ENCODE measurements at places on chromosomes 16 and 17.

GRCh38 chr17:42850954-42851353, at the start of gene AOC3:
TSS of gene AOC3 (plus strand) at chr17:42851199. CDS start at chr17:42851344, 145 bp downstream.
- no peak for DNase-seq

GRCh38 chr16:14350626-14351025, 279.4 kb downstream of the PARN start:
- DNase-seq = no peak

DNA sequence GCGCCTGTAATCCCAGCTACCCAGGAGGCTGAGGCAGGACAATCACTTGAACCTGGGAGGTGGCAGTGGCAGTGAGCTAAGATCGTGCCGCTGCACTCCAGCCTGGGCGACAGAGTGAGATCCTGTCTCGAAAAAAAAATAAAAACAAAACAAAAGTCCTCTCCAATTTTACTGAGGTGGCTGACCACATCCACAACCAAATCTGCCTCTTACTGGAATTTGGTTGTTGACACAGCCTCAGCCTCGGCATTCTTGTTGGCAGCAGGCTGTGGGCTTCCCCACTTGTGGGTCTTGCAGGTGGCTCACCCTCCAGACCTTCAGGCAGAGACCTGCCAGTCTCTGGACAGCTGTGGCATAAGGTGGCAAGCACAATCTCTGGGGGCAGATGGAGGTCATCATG, 15.6 kb downstream of the B4GALNT2 start:
- DNase-seq = no peak

DNA sequence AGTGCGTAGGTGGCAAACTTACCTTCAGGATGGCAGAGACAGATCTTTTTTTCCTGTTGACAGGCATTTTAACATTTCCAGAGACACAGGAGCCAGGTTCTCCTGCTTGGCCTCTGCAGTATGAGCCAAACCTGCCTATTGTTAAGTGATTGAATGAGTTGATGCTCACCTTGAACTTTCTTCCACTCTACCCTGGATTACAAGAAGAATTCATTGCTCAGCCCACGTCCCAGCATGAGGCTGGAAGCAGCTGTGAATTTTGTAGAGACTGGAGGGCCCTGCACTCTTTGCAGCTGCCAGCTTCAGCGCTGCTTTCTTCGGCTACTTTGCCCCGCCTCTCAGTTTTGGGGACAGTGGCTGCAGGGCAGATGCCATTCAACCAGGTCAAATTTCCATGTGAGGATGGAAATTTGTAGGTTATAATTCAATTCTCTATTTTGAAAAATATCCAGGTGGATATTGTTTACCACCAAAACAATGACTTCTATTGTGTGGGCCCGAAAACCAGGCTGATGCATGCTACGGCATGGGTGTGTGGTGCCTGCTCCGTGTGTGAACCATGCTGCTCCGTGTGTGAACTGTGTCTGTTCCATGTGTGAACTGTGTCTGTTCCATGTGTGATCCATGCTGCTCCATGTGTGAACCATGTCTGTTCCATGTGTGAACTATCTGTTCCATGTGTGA, 75.2 kb upstream of the METTL9 start:
- DNase-seq = no peak

GRCh38 chr16:84899414-84899813, 79.6 kb downstream of the CRISPLD2 start:
- no peak for DNase-seq

DNA sequence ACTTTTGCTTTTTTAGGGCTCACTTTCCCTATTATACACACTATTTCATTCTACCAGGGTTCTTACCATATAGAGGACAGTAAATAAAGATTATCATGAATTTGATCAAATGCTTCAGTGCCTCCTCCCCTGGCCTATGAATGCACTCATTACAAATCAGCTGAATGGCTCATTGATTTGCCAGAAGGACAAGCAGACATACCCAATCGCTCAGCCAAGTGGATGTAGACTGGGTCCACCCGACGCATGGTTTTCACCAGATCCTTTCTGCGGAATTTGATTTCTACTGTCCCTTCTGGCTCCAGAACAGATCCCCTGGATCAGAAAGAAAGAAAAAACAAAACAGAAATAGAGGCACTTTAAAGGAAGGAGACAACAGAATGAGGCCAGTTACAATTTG, 162.6 kb downstream of the AATF start:
- no peak for DNase-seq

DNA sequence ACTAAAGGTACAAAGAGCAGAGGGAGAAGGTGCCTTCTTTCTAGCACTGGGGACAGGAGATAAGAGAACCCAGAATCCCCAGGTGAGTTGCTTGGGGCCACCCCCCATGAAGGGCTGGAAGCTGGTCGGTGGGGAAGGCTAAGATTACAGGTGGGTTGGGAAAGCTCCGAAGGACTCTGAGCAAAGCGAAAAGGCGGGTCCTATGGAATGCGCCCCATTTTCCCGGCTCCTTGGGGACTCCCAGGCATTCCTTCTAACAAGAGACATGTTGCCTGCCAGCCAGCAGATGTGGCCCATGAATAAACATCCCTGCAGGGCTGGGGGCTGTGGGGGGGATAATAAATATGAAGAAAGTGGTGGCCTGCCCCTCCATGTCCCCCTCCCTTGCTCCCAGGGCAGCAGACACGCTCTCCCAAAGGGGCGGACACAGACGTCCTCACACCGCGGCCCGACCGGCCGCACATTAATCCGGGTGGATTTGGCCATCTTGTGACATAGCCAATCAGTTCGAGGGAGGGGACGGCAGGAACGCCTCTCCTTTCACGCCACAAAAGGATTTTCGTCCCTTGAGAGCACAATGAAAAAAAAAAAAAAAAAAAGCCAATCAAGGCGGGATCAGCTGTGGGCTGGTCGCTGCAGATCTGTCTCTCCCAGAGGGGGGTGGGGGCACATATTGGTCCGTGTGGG, 98.5 kb downstream of the SOX9 start:
- no peak for DNase-seq

- DNase-seq = no peak
These were observed 74.8 kb upstream of the SMURF2 start for GRCh38 chr17:64736804-64737492.

DNA sequence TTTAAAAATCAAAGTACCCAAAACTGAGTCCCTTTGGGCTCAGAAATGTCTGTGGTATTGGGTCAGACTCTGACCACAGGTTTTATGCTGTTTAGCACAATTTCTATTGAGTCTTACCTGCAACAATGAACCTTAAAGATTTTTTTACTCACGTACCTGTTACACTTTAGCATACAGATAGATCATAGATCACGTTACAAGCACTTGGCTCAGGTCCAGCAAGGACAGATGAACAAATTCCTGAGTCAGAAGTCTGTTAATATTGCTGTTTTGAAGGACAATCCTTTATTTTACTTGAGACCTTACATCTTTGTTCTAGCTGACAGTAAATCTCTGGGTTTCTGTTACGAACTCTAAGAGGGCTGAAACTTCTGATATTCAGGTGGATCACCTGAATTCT, 12.8 kb downstream of the SLC7A6OS start:
- no peak for DNase-seq

DNA sequence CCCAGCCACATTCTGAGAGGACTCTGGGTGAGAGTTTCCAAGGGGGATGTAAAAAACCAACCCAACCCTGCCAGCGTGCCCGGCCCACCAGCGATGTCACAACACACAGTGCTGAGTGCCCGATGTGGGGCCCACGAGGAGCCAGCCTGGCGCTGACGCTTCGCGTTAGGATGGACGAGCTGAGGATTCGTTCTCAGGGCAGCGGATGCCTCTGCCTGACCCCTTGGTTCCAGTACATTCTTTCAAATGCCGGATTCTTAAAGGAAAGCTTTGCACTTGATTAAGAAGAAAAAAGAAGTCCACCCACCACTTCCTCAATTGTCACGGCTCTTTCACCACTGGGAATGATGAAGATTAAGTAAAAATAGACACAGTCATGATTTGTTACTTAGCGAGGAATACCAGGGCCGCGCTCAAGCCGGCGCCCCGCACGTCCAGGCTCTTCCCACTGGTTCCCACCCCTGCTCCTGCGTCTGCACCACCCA, 79.4 kb downstream of the IRF8 start:
- DNase-seq = no peak

GRCh38 chr16:13733561-13733960, 186.4 kb upstream of the ERCC4 start:
- no peak for DNase-seq

DNA sequence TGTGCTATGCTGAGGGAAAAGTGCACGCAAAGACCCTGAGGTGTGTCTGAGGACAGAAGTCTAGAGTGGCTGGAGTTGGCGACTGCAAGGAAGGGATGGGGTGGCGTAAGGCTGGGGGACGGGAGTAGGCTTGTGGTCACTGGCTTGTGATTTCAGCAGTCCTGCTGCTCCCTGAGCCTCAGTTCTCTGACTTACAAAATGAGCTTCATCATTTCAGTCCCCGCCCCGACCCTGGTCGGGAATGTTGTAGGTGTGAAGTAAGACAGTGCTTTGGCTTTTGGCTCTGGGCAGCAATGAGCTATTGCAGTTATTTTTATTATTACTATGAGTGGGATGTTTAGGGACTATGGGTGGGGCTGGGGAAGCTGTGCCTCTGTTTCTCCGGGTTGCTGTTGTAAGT, 8.6 kb downstream of the ADGRG1 start:
- DNase-seq = no peak

DNA sequence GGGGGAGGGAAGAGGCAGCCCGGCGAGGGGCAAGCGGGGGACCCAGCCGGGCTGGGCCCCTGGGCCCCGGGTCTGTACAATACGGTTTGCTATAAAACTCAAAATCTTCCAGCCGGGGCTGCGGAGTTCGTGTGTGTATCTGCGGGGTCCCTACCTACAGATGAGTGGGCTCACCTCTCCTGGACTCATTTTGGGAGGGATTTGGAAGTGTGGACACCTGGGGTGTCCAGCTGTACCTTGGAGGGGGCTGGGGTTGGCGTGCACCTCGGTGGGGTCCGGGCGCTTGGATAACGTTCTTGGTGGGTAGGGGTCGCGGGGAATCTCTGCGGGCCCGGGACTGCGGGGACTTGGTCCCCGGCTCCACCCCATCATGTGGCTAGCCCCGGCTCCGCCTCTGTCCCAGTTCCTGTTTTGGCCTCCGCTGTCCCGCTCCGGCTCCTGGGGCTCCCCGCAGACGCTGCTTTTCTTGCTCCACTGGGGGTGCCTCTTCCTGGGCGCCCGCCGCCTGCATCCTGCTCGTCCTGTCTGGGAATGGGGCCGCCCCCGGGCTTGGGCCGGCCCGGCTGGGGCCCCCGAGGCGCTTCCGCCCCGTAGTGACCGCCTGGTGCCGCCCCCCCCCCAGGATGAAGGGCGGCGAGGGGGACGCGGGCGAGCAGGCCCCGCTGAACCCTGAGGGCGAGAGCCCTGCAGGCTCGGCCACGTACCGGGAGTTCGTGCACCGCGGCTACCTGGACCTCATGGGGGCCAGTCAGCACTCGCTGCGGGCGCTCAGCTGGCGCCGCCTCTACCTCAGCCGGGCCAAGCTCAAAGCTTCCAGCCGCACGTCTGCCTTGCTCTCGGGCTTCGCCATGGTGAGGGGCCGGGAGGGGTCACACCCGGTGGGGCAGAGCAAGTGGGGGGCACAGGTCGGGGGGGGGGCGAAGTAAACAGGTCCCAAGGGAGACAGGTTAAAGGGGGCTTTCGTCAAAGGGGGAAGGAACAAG, at the start of gene ORAI3:
ORAI3 (plus strand) TSS at position 402 of the 983 bp plus-strand sequence; CDS start at position 624, 222 bp downstream.
- DNase-seq = no peak

DNA sequence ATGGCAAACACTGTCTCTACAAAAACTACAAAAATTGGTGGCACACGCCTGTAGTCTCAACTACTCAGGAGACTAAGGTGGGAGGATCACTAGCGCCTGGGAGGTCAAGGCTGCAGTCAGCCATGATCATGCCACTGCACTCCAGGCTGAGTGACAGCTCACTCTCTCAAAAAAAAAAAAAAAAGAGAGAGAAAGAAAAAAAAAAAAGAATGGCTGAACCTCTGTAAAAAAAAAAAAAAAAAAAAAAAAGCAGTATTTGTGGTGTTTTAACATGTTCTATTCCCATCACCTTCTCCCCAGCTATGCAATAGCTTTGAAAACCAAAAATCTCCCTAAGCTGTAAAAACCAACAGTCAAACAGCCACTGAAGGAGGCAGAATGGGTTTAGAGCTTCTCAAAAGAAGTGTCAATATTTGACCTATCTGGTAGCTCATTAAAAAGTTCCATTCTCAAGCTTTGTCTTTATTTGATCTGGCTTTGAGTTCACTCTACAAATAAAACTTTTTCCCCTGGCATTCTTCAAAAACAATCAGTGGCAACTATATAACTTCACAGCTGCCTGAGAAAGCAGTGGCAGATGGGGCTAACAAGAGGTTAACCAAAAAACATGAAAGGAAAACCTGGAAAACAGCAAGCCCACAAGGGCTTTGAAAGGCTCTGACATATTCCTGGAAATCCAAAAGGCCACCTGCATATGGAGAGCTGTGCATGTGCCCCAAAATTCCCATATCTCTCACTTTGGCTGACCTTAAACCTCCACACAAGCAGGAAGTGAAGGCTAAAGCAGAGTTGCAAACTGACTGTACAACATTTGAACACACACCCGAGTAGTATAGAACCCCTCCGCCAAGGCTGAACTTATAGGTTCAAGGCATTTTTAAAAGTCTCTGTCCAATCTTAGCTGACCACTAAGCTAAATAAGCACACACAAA, 36.0 kb downstream of the USP32 start:
- no peak for DNase-seq

- DNase-seq = no peak
These were observed 5.5 kb downstream of the BCO1 start for GRCh38 chr16:81243942-81244341.

DNA sequence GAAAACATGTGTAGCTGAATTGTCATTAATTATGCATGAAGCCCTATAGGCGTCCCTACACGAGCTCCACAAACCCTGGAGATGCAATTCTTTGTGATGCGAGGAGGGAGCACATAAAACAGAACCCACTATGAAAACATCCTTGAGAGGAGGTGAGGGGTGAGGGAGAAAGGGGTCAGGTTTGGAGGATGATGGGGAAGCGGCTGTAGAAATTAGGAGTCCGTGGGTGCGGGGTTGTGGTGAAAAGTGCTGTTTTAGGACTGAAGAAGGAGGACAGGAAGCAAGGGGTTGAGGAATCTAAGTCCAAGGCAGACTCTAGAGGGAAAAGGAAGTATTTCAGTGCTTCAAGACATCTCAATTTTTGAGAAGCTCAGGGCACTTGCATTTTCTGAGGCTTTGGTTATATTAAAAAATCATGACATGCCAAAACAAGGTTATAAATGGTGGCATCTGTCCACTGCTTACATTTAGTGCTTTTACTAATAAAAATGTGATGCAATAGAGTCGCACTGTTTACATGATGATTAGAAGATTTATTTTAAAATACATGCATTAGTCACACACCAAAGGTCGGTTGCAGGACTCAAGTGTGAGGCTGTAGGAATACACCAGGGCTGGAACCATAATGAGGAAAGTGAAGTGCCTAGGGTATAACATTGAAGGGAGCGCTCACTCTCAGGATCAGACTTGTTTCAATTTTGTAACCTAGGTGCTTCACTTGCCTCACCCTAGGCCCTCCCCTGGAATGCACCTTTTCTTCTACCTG, 379.5 kb downstream of the HS3ST4 start:
- DNase-seq = no peak
